ENCODE measurements at places on chromosomes 11 and 22.

DNA sequence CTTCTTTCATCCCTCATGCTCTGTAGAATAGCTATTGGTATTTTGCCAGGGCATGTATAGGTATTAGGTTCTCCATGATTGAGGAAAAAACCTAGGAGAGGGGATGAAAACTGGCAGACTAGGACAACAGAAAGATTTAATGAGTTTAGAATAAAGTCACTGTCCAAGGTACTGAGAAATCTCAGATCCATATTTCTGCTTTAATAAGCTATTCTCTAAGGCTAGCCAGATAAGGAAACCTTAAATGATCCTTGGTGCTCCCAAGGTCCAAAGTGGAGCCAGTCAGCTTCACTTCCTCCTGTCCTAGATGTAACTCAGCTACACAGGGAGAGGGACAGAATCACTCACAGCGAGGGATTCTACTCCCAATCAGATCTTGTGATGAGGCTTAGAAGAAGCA, 13.7 kb upstream of the CSNK2A3 start:
- no peak for DNase-seq

DNA sequence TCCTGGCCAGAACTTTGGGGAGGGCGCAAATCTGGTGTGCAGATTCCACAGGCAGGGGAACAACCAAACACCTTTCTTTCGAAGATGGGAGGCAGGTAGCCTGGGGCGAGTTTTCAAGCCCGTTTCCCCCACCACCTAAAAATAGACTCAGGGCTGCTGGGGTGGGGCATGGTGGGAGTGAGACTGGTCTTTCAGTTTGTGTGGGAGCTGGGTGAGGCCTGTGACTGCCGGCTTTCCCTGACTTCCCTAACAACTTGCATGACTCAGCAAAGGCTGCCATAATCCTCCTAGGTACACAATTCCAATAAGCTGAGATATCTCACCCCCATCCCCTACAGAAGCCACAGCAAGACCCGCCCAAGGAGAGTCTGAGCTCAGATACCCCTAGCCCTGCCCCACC, 4.3 kb upstream of the OR5B12 start:
- DNase-seq: no peak

GRCh38 chr11:117838901-117839300, 14.4 kb upstream of the FXYD2 start:
- DNase-seq: peak; percentile 23

GRCh38 chr11:57269571-57270021, 32.5 kb upstream of the APLNR start:
- DNase-seq: no peak

All from sciatic nerve (tissue), 2 donors.